ENCODE measurements at places on chromosomes 5 and 9.

DNA sequence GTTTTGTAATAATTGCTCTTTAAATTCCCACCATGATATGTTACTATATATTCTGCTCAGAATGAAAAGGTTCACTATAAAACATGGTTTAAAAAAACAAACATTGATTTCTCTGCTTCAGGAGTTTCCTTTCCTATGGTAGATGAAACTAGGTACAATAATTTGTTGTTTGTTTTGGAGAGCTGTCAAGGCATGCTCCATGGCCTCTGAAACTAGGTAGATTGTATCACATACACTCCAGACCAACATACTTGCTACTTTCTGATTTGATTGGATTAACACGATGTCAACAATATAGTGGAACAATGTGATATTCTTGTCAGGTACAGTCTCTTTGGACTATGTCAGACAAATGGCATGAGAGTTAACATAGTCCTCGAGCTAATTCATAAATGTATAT lies 452.7 kb upstream of the CDH9 start:
- no peak for DNase-seq

DNA sequence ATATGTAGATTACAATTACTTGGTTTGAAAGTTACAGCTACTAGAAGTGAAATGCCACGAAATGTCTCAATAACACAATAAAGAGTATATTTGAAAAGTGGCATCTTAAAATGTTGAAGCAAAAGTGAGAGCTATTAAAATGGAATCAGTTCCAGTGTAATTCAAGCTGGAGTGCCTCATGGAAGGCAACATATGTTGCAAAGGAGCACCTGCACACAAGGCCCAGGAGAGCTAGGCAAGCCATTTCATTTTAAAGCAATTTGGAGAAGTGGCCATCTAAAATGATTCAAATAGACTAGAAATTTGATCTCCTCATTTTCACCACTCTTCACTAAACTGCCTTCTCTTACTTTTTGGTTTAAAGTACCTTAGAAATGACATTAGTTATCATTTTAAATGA lies 167.8 kb downstream of the GABRB2 start:
- DNase-seq, result no peak

GRCh38 chr9:129627556-129628440 lies 1.8 kb downstream of the NTMT1 start:
- no peak for DNase-seq

DNA sequence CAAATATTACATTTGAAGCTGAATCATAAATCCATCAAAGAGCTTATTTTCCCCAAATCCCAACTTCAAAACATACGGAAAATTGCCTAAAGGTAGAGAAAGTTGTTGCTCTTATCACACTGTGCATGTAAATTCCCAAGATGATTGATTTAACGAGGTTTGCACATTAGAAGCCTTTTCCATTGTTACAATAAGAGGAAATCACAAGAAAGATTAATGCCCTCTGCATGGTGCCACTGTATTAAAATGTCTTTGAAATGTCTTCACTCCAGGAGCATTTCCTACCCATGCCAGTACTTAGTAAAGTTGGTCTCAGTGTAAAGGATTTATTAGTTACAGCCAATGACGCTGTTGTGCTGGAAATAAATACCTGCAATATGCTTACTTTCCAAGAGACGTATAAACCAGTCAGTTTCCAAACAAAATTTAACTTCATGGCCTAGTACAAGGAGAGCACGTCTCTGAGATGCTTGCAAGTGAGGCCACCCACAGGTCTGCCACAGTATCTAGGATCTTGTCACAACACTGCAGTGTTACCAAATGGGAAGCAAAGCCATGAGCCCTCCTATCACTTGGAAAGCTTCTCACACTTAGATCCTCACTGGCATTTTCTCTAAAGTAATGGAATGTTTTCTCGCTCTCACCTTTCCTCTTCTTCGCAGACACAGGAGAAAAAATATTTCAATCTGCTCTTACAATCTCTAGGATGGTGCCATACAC lies 112.4 kb downstream of the CETN3 start:
- DNase-seq, result no peak

DNA sequence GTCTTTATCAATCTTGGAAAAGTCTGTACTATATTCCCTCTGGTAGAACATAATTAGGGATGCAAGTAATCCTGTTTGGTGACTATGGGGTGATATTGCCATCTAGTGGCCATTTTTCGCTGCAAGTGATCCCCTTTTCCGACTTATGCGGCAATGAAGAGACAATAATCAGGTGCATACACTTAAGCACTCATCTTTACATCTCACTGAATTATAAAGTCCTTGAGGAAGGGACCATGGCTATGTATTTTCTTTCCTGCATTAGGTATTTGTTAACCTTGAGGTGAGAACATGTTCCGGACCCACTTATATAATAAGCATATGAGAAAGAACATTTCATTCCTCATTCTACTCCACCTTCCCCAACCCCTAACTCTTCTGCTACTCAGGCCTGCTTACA lies 19.6 kb upstream of the LIX1 start:
- peak; percentile 47 for DNase-seq

DNA sequence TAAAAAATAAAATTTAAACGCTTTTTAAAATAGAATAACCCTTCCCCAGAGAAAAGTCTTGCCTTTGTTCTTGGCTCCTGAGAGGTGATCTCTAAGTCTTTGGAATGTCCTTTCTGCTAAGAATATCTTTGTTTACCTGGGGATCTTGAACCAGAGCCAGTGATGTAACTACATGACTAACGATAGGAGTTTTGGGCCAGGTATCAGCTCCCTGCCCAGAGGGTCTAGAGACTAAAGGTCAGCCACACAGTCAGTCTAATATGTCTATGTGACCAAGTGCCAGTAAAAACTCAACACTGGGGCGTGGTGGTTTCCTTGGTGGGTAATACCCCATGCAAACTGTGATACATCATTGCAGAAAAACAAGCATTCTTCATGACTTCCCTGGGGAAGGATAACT lies 1351.9 kb upstream of the C9orf72 start:
- DNase-seq, result no peak

DNA sequence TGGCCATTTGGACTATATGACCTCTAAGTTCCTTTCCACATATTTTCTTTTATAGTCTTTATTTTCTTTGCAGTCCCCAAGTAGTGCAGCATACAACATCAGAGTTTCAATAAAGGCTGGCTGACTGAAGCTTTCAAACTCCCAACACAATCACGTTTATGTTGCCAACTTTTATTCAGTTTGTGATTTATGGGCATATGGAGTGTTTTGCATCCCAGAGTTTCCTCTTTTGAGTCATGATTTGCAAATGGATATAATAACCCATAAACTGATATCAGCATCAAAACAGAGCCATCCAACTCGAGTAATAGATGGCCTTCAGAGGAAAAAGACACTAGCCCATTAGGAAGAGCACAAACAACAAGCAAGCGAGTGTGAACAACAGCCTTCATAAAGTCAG lies 414.0 kb downstream of the ELAVL2 start:
- DNase-seq, result no peak

DNA sequence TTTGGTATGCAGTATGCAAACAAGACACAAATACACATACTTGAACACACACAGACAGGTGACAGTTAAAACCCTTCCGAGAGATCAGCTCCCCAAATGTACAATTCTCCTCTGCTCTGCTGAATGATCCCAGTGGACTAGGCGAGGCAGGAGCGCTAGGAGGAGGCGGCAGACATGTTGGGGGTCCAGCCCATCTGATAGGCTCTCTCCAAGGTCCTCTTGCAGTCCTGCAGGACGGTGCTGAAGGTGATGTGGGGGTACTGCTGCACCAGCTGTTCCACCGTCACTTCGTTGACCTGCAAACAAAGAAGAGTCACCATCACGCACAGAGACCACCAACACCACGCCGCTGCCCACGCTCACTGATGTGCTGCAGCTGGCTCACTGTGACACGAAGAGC lies 190.8 kb upstream of the EFNA5 start:
- DNase-seq, result no peak

DNA sequence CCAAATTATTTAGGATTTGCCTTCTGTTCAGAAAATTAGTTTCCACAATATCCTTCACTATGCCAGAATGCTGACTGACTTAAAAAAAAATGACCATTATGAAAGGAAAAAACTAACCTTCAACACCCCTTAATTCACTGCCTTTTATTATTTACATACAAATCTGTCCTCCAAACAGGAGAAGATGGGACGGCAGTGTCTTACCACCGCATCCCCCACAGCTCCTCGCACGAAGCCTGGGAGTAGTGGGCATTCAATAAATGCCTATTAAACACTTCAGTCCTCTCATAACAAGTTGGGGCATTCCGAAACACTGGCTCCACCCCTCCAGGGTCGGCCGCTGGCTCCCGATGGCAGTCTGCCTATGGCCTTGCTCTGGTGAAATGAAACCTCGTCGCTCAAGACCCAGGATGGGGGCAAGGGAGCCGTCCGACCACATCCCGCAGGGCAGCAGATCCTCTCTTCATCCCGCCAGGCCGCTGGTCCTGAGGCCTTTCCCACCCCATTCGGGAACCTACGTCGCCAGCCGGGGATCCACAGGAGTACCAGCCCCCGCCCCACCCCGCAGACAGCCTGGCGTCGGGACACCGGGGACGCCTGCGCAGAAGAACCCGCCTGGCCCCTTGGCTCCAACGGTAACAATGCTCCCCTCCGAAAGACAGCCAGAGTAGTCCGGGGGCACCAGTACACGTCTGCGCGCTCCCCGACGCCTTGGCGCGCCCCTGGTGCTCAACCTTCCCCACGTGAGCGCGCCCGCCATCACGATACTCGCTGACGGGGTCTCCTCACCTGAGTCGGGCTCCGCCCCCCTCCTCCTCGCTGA lies 613 bp downstream of the ZBTB5 start:
- DNase-seq, result peak; percentile 22

DNA sequence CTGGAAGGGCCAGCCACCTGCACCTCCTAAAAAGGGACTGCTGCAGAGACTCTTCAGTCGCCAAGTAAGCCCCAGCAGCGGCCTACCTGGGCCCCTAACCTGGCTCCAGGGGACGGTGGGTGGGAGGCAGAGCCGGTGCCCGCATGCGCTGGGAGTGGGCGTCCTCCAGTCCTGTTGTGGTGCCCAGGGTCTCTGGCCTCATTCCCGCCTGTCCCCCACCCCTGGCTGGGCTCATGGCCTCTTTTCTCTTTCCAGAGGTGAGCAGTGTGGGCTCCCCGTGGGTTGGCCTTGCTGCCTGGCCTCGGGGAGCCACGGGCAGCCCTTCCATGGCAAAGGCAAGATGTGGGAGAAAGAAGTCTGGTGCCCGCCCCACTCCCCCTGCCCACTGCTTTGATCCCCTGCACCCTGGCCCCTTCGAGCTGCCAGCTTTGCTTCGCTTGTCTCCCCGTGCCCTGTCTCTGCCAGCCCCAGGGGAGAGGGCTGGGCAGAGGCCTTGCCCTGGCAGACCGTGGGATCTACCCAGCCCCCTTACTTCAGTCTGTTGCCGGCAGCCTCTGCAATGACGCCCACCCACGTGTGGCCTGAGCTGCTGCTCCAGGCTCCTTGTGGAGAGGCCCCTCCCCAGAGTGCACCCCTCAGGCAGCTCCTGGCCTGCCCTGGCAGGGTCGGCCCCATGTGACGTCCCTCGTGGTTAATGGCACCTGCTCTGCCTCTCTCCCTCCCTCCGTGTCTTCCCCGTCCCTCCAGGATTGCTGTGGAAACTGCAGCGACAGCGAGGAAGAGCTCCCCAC lies 5.4 kb upstream of the PRR7 start:
- no peak for DNase-seq

DNA sequence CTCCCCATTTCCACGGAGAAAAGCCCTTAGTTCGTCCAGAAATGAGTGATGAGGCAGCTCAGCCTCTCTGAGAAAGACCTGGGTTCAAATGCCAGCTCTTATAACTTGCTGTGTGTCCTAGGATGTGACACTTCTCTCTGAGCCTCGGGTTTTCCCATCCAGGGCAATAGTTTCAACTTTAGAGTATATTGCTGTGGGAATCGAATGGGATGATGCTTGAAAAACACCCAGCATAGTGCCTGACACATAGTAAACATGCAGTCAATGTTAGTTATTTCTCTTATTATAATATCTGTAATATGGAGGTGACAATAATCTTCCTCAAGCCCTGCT lies 430 bp upstream of the MAPKAP1 start:
- DNase-seq, result no peak

DNA sequence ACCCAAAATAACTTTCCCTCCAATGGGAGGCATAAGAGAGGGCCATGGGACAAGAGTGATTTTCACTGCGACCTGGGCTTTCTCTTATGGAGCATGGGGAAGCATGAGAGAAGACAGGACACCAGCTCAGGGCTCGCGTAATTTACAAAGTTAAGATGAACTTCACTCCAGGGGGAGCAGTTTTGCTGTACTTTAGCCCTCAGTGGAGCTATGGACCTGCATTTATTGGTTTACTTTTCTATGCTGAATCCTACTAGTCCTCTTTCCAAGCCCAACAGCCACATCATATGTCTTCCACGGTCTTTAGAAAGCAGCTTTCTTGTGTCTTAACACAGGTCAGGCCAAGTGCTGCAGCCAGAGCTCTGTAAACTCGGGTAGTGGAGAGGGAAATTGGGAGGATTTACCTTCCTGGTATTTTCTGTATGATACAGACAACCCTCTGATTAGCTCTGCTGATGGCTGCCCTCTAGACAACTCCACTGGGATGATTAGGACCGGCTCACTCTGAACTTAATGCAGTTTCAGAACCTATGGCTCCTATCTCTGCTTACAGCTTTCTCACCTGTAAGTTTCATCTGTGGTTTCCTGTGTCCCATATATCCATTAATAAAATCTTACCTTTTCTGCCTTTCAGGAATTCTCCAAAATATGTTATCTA lies 581.0 kb upstream of the RORB start:
- DNase-seq, result no peak

DNA sequence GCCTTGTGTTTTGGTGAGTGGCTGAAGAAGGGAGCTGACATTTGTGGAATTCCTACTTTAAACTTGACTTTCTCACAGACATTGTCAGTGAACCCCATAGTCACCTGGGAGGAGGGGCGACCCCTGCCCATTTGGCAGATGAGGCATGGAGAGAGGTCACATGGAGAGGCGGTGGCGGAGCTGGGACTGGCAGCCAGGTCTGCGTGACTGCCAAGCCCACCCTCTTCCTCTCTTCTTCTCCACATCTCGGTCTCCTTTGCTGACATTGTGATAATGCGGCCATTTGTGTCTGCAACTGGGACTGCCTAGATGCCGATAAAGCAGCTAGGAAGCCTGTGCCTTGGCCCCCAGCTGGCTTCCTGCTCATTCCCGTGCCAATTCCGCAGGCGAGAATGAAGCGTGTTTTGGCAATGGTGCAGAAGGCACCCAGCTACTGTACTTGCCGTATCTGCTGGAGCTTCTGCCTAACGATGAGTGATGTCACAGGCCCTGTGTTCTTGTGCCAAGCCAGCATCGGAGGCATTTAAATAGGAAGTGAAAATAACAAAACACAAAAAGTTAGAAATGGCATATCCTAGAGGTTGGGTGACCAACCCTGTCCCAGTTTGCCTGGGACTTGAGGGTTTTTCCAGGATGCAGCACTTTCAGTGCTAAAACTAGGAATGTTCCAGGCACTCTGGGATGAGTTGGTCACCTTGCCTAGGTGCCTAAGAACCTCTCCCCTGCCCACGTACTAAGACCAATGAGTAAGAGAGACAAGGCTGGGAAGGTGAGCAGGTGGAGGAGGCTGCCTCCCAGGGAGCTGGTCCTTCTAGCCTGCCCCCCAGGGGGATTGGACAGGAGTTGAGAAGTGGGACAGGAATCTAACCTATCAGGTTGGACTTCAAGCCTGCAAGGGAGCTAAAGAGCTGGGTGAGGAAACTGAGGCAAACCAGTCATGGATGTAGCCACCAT lies 23.6 kb downstream of the OLFML2A start:
- no peak for DNase-seq
